ENCODE measurements at places on chromosomes 1 and 21.

GRCh38 chr1:171801487-171801891, 20.0 kb downstream of the METTL13 start:
- peak; percentile 74 for DNase-seq

- DNase-seq: no peak
Observed at GRCh38 chr1:101188331-101188730, 48.5 kb upstream of the S1PR1 start.

- no peak for DNase-seq
Observed at GRCh38 chr1:28010969-28011368, 51.2 kb downstream of the XKR8 start.

GRCh38 chr1:10943991-10944730, 68.3 kb upstream of the TARDBP start:
- DNase-seq: no peak

GRCh38 chr1:194830387-194830786, 1644.0 kb upstream of the B3GALT2 start:
- no peak for DNase-seq

- no peak for DNase-seq
Observed at GRCh38 chr1:230808281-230808872, 59.9 kb downstream of the C1orf198 start.

- peak; percentile 48 for DNase-seq
Observed at GRCh38 chr1:204417074-204417997, 5.7 kb upstream of the PPP1R15B start.

DNA sequence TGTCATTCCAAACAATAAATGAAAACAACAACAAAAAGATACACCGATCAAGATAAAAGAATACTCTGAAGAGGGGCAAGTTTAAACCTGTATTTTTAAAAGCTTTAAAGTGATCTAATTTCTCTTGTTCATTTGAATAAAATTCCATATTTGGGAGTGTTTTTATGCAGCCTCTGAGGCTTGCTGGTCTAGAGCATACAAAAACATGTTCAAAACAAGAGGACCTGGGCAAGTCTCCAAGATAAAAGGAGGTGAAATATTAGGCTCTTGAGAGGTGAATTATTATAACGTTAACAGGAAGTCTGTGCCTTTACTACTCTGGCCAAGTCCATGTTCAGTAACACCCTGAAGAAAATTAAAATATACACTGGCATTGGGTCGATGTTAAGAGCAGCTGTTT, 20.1 kb downstream of the URB1 start:
- no peak for DNase-seq

- DNase-seq: no peak
Observed at GRCh38 chr1:221149555-221150075, 270.4 kb downstream of the HLX start.

DNA sequence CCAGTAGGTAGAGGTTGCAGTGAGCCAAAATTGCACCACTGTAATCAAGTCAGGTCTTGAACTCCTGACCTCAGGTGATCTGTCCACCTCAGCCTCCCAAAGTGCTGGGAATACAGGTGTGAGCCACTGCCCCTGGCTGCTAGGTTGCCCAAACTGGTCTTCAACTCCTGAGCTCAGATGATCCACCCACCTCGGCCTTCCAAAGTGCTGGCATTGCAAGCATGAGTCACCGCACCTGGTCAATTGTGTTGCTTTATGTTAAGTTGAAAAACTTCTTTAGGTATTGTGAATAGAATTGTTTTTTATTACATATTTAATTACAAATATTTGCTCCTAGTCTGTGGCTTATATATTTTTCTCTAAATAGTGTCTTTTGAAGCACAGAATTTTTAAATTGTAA, 80.5 kb downstream of the PRKAB2 start:
- no peak for DNase-seq

All from globus pallidus (tissue), 1 donor.